ENCODE measurements at places on chromosomes 2 and 18.

DNA sequence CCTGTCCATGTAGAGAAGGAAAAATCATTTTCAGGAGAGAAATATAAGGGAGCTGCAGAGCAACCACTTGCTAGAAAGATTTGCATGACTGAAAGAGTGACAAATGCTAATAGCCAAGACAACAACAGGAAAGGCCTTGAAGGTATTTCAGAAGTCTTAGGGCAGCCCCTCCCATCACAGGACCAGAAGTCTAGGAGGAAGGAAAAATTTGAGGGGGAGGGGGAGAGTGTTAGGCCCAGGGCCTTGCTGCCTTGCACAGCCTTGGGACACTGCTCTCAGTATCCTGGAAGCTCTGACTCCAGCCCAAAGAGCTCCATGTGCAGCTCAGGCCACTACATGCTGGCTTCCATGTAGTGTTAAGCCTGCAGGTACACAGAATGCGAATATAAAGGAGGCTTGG is 266.9 kb downstream of the GLI2 start:
- no peak for DNase-seq

DNA sequence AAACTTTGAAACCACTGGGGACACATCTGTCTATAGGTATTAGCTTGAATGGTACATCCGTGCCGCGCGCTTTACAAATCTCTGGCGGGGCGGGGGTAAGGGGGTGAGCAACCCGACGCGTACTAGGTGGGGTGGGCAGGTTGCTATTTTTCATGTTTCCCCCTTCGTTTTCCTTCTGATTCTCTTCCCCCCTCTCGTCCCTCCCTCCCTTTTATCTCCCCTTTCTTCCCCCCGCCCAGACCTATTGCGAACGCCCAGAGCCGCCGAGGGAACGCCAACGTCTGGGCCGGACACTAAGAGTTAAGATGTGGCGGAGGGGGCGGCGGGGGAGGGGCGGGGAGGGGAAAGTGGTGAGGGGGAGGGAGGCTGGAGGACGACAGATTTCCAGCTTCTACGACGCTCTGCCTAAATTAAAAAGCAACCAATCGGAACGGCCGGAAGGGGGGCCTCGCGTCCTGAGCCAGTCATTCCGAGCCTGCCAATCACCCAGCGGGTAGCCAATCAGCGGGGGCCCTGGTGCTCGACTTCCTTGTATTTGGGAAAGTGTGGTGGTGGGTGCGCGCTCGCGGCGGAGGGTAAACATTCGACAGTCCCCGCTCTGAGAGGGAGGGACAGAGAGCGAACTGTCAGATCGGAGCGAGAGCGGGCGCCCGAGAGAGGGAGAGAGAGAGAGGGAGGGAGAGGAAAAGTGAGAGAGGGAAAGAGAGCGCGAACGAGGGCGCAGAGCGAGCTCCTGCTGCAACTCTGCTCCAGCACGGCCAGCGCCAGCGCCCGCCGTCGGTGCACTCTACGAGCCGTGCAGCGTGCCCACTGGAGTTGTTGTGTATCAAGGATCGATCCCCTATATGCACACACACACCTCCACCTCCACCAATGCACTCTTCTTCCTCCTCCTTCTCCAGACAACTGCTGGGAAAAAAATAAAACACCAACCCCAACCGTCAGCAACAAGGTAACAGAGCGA is at the start of gene POU3F3:
Gene POU3F3, plus strand, starts transcription at position 582 of the 964 bp plus-strand sequence. CDS start 1,396 bp downstream, outside the sequence.
- peak; percentile 86 for DNase-seq

GRCh38 chr2:101040761-101041160 is 38.7 kb downstream of the RPL31 start:
- no peak for DNase-seq

DNA sequence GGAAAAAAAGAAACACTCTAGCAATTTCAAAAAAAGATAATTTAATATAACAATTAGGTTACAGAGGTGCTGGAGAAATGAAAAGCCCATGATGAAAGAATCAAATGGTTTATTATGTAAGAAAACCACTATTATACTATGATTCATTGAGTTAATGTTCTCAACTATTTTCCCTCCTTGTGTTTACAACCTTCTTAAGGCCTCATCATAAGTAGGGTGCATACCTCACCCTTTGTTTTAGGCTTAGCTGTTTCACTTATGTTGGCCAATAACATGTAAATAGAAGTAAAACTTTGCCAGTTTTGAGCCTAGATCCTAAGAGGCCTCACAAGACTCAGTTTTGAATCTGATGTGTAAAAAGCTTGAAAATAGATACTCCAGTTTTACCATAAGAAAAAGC is 418.3 kb upstream of the DDX18 start:
- DNase-seq: no peak

- DNase-seq: no peak
These were observed 941 bp downstream of the EHD3 start for GRCh38 chr2:31234683-31235503.

- no peak for DNase-seq
These were observed 19.4 kb downstream of the SIX3 start for GRCh38 chr2:44960871-44961270.

GRCh38 chr18:12772111-12772510 is 69.3 kb downstream of the PSMG2 start:
- no peak for DNase-seq

DNA sequence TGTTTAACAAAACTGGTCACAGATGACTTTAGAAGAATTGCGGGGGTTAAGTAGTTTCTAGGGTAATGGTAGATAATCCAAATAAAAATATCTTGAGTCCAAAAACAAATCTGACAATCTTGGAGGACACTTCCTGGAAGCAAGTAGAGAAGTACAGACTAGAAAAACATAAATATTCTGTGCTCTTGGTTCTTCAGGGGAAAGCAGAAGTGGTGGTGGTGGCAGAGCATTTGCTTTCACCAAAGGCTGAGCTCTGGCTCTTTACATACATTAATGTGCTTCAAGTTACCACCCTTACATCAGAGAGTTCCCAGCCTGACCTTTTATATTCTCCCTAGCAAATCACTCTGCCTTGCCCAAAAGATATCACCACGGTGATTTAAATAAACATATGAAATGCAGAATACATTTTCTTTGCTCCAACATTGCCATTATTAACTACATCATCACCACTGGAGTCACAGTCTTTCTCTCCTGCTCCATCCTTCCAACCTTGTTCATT is 15.3 kb downstream of the PDE11A start:
- DNase-seq: no peak
